ENCODE measurements at places on chromosomes 4 and X.

- H3K4me3 ChIP-seq: no peak overlapping the region
- no peak for DNase-seq
- no peaks in the 10 kb centered on the region for H3K36me3 ChIP-seq
- no peak overlapping the region for H3K27ac ChIP-seq
- H3K4me1 ChIP-seq: peaks cover 3% of the 10 kb centered on the region
Observed at GRCh38 chrX:118717678-118718391, 9.6 kb upstream of the IL13RA1 start.

DNA sequence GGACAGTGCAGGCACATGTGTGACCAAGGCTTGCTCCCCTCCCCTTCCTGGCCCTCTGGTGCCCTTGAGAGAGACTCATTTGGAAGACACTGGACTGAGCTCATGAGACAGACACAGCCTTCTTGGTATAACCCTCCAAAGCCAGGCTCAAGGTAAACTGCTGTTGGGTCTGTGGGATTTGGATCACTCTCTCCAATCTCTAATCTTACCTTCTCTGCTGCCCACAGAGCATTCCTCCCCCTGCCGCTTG is 105.0 kb upstream of the MAMLD1 start:
- peaks cover 8% of the 10 kb centered on the region for H3K4me1 ChIP-seq
- H3K4me3 ChIP-seq: no peak overlapping the region
- no peak overlapping the region for H3K27ac ChIP-seq
- H3K36me3 ChIP-seq: no peaks in the 10 kb centered on the region
- DNase-seq: no peak
- peaks cover 11% of the 10 kb centered on the region for H3K27me3 ChIP-seq

DNA sequence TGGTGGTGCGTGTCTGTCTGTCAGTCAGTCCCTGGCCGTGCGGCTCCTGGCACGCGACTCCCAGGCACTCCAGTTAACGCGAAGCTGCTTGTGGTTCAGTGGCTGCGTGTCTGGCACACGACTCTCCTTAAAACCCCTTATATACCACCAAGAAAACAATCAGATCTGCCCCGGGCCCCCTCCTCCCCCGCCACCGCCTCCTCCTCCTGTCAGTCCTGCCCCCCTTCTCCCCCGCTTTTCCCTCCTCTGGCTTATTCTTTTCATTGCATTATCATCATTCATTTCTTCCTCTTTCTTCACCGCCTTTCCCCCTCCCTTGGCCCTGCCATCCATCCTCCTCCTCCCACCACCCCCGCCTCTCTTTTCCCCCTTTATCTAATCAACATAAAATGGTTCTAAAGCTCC is at the start of gene NEUROG2:
NEUROG2 (minus strand) TSS at position 115 of the 405 bp plus-strand sequence. CDS start 705 bp downstream, outside the sequence.
- peaks cover 36% of the 10 kb centered on the region for H3K4me1 ChIP-seq
- DNase-seq: no peak
- peak within 1 kb of the TSS; percentile 95 for H3K4me3 ChIP-seq
- H3K27ac ChIP-seq: peak within 1 kb of the TSS; percentile 84

DNA sequence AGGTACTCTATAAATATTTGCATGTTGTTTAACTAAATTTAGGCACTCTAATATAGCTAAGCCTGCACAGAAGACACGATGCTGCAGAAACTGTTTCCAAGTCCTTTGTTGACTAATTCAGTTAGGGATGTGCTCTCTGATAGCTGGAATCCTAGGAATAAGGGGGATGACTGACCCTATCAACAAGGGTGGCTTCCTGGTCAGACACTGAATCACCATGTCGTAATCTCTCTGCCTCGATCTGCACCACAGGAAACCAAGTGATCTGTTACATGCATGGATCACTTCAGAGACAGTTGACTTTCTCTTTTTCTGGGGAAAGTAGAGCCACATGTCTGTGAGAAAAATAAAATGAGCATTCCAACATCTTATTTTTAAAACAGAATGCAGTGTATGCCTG is 169.1 kb downstream of the GUCY2F start:
- H3K36me3 ChIP-seq: no peaks in the 10 kb centered on the region
- no peaks in the 10 kb centered on the region for H3K27me3 ChIP-seq
- DNase-seq: no peak

GRCh38 chr4:118798658-118799057 is 37.3 kb downstream of the SEC24D start:
- H3K36me3 ChIP-seq: peaks cover 20% of the 10 kb centered on the region
- no peak for DNase-seq
- peaks cover 15% of the 10 kb centered on the region for H3K4me1 ChIP-seq
- no peak overlapping the region for H3K4me3 ChIP-seq

DNA sequence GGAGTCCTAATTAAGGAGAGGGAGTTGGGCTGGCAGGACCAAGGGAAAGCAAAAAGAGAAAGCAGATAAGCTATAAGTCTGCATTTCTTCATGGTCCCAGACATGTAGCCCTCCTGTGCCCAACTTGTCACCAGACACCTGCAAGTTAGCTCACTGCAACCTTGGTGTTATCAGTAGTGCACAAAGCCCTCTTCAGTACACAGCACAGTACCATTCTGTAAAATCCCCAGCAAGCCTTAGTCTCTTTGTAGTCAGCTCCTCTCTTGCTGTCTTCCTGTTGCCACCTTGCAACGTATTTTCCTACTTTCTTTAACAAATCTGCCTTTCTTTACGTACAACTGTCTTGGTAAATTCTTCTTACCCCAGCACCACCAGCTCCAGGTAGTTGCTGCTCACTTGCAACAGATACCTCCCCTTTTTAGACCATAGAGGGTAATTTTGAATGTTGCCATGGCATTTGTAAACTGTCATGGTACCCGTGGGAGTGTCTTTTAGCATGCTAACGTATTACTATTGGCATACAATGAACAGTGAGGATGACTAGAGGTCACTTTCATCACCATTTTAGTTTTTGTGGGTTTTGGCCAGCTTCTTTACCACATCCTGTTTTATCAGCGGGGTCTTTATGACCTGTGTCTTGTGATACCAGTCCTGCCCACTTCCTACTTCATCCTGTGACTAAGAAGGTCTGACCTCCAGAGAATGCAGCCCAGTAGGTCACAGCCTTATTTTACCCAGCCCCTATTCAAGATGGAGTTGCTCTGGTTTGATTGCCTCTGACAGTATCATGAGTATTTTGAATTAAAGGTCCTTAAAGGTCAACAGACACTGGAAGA is 28.3 kb upstream of the AP1S2 start:
- no peak overlapping the region for H3K4me3 ChIP-seq
- H3K4me1 ChIP-seq: peaks cover 3% of the 10 kb centered on the region
- DNase-seq: no peak
- H3K36me3 ChIP-seq: no peaks in the 10 kb centered on the region
- no peaks in the 10 kb centered on the region for H3K27me3 ChIP-seq

DNA sequence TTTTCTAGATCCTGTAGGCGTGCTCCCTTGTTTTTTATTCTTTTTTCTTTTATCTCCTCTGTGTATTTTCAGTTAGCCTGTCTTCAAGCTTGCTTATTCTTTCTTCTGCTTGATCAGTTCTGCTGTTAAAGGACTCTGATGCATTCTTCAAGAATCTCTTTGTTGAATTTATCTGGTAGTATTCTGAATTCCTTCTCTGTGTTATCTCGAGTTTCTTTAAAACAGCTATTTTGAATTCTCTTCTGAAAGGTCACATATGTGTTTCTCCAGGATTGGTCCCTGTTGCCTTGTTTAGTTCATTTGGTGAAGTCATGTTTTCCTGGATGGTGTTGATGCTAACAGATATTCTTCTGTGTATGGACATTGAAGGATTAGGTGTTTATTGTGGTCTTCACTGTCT is 15.3 kb downstream of the RAB33B start:
- peaks cover 5% of the 10 kb centered on the region for H3K4me1 ChIP-seq
- H3K27ac ChIP-seq: no peak overlapping the region
- H3K4me3 ChIP-seq: no peak overlapping the region
- no peak for DNase-seq

- H3K36me3 ChIP-seq: no peaks in the 10 kb centered on the region
- no peak overlapping the region for H3K27ac ChIP-seq
- no peaks in the 10 kb centered on the region for H3K27me3 ChIP-seq
- no peak overlapping the region for H3K4me3 ChIP-seq
- no peaks in the 10 kb centered on the region for H3K4me1 ChIP-seq
Observed at GRCh38 chrX:53547668-53548067, 113.5 kb upstream of the HSD17B10 start.

GRCh38 chr4:149735796-149736195 is 79.8 kb downstream of the IQCM start:
- no peak overlapping the region for H3K4me3 ChIP-seq
- H3K4me1 ChIP-seq: no peaks in the 10 kb centered on the region
- no peak for DNase-seq
- no peak overlapping the region for H3K27ac ChIP-seq

DNA sequence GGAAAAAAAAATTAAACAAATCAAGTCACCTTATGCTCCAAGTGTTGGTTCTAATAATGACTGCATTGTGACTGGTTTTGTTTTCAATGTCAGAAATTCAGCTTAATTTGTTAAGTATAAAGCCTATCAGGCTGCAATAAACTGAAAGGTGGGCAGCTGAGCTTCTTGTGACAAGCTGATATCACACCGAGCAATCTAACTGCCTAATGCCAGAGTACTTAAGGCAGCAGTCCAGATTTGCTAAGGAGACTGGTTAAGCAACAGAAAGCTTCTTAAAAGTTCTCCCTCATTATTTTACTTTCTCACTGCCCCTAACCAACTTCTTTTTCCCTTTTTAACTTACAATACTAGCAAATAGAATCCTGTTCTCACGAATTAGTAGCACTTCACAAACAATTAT is 201.0 kb downstream of the MAB21L2 start:
- DNase-seq: no peak
- H3K4me3 ChIP-seq: no peak overlapping the region
- H3K4me1 ChIP-seq: peaks cover 14% of the 10 kb centered on the region
- H3K27ac ChIP-seq: peak overlapping the region; percentile 27

DNA sequence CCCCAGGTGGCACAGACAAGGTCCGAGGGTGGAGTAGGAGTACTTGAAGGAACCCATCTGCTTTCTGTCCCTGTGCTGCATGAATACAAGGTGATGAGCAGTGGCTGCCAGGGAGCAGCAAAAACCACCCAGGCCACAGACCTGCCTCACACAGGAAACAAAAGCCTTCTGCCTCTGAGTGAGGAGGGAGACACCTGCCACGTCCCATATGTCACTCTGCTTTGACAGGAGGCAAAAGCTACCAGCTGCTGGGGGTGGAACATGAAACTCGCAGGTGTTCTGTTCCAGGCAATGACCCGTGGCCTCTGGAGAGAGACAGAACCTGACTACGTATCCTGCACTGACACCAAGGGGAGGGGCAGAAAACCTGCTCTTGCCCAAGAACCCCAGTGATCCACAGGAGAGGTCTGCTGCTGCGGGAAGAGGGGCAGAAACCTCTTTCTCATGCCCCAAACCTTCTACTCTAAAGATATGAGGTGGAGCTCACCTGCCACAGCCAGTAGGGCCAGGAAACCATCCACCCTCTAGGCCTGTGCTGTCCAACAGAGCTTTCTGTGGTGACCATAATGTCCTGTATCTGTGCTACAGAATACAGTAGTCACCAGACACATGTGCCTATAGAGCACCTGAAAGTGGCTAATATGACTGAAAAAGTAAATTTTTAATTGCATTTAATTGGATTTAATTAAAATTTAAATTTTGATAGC is 172.9 kb downstream of the PRDM5 start:
- no peak overlapping the region for H3K27ac ChIP-seq
- no peaks in the 10 kb centered on the region for H3K36me3 ChIP-seq
- no peak for DNase-seq
- H3K4me1 ChIP-seq: no peaks in the 10 kb centered on the region
- no peaks in the 10 kb centered on the region for H3K27me3 ChIP-seq

GRCh38 chrX:39772057-39772832 is 325.5 kb downstream of the BCOR start:
- no peaks in the 10 kb centered on the region for H3K36me3 ChIP-seq
- peak overlapping the region; percentile 95 for H3K27ac ChIP-seq
- no peaks in the 10 kb centered on the region for H3K27me3 ChIP-seq
- H3K4me1 ChIP-seq: peaks cover 26% of the 10 kb centered on the region
- peak overlapping the region; percentile 84 for H3K4me3 ChIP-seq

GRCh38 chr4:16255730-16256129 is 29.5 kb upstream of the TAPT1 start:
- H3K27ac ChIP-seq: no peak overlapping the region
- H3K4me1 ChIP-seq: peaks cover 4% of the 10 kb centered on the region
- H3K27me3 ChIP-seq: no peaks in the 10 kb centered on the region
- no peak overlapping the region for H3K4me3 ChIP-seq
- peaks cover 15% of the 10 kb centered on the region for H3K36me3 ChIP-seq

DNA sequence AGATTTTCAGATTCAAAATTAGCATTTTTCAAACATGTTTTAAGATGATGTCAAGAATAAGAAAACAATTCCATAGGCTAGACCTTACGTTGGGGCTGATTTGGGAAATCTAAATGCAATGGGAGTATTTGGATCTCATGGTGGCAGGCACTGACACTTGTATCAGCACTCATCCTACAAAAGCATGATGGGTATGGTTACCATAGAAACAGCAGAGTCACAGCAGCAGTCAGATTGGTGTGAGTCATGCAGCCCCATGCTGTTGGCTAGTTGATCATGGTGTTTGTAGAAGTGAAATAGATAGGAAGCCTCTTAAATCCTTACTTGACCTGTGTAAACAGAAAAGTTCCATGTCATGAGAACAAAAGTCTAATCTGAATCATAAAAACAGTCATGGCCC is 1637.3 kb upstream of the PABPC4L start:
- no peaks in the 10 kb centered on the region for H3K36me3 ChIP-seq

DNA sequence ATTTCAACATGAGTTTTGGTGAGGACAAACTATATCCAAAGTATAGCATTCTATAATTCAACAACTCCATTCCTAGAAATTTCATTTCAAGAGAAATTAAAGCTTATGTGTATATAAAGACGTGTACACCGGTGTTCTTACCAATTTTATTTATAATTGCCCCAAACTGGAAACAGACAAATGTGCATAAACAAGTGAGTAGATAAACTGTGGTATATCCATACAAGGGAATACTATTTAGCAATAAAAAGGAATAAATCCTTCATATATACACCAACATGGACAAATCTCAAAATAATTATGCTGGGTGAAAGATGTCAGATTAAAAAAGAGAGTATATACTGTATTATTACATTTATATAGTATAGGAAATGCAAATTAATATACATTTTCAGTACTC is 19.9 kb downstream of the HNRNPH2 start:
- no peak for DNase-seq
- peaks cover 9% of the 10 kb centered on the region for H3K36me3 ChIP-seq
- H3K27ac ChIP-seq: no peak overlapping the region
- H3K4me1 ChIP-seq: peaks cover 2% of the 10 kb centered on the region
- no peak overlapping the region for H3K4me3 ChIP-seq

DNA sequence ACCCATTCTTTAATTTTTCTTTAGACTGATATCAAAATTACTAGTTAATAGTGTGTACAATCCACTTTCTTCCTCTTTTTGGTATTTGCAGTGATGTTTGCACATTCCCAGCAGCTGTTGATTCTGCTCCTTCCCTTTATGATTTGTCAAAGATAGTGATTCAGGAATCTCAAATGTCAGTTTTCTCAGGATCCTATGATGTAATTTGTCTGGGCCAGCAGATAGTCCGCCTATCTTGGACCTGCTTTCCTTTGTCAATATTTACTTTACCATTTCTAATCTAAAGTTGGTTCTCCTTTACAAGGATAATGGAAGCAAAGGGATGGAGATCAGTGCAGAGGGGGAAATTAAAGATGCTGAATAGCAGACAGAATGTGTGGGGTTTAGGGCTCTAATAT is 122.1 kb downstream of the REELD1 start:
- no peak overlapping the region for H3K4me3 ChIP-seq
- H3K36me3 ChIP-seq: no peaks in the 10 kb centered on the region
- DNase-seq: no peak
- peaks cover 15% of the 10 kb centered on the region for H3K4me1 ChIP-seq

GRCh38 chrX:103846386-103846785 is 14.3 kb upstream of the RAB9B start:
- DNase-seq: no peak
- H3K36me3 ChIP-seq: no peaks in the 10 kb centered on the region
- H3K27me3 ChIP-seq: no peaks in the 10 kb centered on the region
- H3K4me1 ChIP-seq: no peaks in the 10 kb centered on the region
- no peak overlapping the region for H3K27ac ChIP-seq
- no peak overlapping the region for H3K4me3 ChIP-seq

- no peak for DNase-seq
- H3K36me3 ChIP-seq: no peaks in the 10 kb centered on the region
Observed at GRCh38 chr4:7423391-7423790, 11.3 kb downstream of the PSAPL1 start.

Data from T-helper 17 cell (primary cell).